ENCODE measurements at places on chromosomes 11 and 22. TPM values are rescaled to one million over a fixed set of nuclear protein-coding genes. Genes with fewer than 3 reads are reported as not detected.

The C11orf65 gene
- 0.61 TPM for total RNA-seq

The ELMOD1 gene
- total RNA-seq = 0.16 TPM

The SLC6A5 gene
- total RNA-seq = not detected

The KCNQ1 gene
- total RNA-seq = 9.2 TPM

The VSIG10L2 gene
- not detected for total RNA-seq

The ELF5 gene
- total RNA-seq = not detected

The RIMBP3B gene
- total RNA-seq = 0.09 TPM

The MPEG1 gene
- total RNA-seq = not detected

The NRGN gene
- total RNA-seq = 6.6 TPM

The RFPL2 gene
- 0.16 TPM for total RNA-seq

- DNase-seq = no peak
These were observed 216.3 kb upstream of the SYN3 start for GRCh38 chr22:33274214-33275072.

DNA sequence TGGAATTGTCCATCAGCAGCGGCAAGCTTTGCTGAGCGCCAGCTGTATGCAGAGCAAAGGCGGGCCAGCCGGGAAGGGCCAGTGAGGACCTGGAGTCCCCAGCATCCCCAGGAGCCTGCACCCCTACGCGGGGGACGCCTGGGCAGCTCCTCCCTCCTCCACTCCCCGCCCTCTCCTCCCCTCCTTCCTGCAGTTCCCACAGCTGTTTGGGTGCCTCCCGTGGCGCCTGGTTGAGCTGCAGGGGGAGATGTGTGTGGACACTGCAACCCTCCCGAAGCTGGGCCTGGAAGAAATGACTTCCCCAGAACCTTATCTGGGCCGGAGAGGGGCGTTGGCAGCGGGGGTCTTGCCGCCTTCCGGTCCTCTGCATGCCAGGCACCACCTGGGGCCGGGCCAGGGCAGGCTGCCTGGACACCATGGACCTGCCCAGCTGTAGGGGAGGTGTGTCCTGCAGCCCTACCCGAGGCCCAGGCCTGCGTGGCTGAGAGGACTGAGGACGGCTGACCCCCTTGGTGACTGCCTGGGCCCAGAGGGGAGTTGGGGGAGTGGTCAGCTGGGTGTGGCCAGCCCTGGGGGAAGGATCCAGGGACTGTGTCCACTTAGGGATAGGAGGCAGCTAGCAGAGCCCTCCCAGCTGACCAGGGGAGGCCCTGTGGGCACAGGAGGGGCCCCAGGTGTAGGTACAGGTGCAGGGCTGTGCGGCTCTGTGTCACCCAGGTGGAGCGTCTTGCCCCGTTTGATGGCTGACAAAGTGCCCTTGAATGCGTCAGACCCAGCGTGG, 16.8 kb upstream of the MUC6 start:
- no peak for DNase-seq

DNA sequence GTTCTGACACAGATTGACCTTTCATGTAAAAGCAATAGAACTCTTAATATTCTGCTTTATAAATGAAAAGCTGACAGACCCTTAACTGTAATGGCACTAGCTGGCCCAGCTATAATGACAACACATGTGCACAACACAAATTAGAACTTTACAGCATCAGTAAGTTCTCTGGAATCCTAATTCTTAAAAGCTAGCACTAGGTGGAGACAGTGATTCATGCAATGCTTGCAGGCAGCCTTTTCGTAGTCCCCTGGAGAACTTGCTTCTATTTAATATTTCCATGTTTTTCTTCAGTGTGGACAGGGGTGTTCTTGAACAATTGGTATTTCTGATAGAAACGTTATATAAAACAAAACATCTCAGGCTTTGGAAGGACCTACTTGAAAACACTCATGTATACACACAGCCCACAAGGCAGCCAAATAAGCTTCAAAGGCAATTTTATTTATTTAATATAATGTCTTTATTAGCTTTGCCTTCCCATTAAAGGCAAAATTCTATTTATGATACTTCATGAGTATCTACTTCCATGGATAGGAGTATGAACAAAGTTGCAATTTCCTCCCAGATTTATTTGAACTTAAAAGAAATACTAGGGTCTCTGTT, 374.3 kb upstream of the MPPED2 start:
- DNase-seq = no peak

- no peak for DNase-seq
These were observed 49.6 kb upstream of the NECTIN1 start for GRCh38 chr11:119778391-119779194.

GRCh38 chr11:122697636-122698167, 42.2 kb downstream of the UBASH3B start:
- DNase-seq = peak; percentile 70

DNA sequence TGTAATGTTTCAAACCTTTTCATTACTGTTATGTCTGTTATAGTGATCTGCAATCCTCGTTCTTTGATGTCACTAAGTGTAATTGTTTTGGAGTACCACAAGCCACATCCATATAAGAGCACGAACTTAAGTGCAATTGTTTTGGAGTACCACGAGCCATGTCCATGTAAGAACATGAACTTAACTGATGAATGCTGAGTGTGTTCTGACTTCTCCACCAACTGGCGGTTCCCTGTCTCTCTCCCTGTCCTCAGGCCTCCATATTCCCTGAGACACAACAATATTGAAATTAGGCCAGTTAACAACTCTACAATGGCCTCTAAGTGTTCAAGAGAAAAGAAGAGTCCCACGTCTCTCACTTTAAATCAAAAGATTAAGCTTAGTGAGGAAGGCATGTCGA, 23.5 kb downstream of the TESMIN start:
- DNase-seq = no peak

- DNase-seq = peak; percentile 64
These were observed 19.5 kb downstream of the PIK3IP1 start for GRCh38 chr22:31272522-31273446.

DNA sequence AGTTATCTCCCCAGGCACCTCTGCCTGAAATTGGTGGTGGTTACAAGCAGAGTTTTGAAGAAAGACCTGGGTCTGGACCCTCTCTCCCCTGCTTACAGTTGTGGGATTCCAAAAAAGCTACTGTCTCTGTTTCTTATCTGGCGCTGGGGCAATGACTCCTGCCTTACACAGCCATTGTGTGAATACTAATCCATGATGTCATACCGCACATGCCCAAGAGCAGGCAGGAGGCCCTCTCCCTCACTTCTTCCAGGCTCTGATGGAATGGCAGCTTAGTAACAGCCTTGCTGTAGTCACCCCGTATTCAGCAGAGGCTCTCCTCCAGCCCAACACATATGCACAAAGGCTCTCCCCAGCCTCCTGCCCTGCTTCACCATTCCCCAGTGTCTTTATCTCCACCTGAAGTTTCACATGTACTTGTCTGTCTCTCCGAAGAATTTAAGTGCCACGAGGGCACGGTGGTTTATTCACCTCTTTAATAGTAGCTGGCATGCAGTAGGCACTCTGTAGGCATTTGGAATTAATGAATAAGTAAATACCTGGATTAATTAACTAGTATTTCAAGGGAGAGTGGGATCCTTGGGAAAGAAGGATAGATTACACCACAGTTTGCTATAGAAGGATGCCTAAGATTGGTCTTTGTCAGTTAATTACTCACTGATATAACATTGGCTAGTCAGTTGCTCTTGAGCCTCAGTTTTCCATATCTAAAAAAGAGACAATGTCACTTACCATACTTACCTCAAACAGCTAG, 165.6 kb downstream of the ETS1 start:
- no peak for DNase-seq

GRCh38 chr11:92670308-92670890, 299.1 kb upstream of the MTNR1B start:
- DNase-seq = no peak

- DNase-seq = no peak
These were observed 52.6 kb upstream of the ADA2 start for GRCh38 chr22:17271711-17272451.

DNA sequence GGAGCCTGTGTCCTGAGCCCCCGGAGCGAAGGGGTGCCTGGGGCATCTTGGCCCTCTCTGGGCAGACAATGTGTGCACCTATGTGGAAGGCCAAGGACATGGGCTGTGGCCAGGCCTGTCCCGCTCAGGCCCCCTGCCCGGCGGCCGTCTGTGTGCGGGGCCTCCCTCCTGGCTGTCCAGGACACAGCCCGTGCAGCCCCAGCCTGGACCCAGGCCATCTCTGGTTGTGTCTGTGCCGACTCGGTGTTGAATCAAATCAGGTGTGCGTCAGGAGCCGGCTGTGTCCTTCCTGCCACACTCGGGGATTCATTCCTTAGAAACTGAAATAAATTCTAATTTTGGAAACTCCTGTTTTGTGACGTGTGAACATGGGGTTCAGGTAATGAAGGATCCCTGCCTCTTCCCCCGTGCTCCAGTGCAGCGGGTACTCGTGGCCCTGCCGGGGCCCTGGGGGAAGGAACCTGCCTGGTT, 1.5 kb upstream of the SELENOO start:
- no peak for DNase-seq

DNA sequence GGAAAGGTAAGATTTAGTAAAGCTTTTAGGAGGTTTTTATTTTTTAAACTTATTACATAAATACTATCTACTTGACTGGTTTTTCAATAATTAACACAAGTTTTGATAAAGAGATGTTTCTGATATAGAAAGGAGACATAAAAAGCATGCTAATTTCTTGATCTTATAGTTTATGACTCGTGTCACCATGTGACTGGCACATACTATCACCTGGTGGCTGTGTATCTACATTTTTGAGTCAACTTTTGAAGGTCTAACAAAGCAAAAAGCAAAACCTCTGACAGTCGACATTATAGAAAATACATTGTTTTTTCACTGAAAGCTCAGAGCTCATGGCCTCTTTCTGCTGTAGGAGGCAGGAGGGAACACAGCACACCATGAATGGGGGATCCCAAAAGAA, 810 bp downstream of the ACRV1 start:
- no peak for DNase-seq

DNA sequence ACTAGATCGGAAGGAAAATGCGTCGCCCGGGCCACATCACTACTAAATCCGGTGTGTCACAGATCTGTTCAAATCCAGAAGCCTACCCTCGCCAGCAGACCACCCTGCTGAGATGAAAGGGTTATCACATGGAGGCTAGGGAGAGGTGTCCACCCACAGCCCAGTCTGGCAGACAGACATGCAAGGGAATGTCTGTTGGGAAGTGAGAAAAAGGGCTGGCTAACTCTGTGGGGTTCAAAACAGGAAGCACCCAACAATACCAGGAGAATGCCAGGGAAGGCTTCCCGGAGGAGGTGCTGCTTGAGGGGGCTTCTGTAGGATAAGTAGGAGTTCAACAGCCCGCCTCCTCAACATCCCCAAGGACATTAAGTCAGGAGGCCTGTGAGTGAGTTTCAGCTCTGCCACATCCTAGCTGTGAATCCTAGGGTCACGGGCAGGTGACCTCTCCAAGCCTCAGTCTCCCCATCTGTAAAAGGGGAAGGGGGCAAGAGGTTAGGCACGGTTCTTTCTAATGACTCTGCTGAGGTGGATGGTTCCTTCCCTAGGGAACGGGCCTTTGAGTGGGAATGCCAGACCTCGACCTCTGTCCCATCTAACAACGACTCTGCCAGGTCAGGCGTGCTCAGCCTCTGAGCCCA, 1.1 kb downstream of the TPST2 start:
- no peak for DNase-seq

DNA sequence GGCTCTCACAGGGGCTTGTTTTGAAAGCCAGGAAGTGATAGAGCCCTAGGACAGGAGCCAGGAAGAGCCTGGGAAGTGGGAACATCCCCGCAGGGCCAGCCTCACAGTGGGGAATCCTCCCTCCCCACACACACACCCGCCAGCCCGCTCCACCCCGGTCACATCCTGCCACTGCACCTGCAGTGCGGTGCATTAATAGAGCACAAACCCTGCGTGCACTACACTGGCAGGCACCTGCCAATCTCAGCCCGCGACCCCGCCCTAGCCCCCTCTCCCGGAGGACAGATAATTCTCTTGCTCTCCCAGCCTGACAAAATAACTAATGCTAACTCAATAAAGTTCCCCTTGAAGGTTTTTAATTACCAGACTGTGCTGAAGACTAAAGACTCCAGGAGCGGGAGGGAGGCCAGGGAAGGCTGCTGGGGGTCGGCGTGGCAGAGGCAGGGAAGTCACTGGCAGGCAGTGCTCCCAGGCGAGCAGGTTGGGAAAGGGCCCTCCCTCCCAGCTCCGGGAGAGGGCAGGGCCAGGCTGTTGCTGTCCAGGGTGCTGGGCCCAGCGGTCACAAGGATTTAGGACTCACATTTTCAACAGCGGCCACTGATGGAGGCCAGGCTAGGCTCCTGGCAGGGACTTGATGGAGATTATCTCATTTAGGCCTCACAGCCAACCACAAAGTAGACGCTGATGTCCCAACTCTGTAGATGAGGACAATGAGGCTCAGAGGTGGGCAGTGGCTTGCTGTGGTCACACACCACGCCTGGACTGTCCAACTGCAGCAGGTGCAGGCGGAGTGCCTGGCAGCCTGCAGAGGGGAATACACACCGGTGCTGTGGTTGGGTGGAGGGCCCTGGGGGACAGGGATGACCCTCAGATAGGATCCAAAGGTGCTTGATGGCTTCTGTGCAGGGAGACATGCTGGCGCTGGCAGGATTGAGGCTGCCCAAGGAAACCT, 23.9 kb upstream of the TCF20 start:
- DNase-seq = no peak

GRCh38 chr22:29470159-29470855, 9.7 kb upstream of the NEFH start:
- DNase-seq = peak; percentile 80

DNA sequence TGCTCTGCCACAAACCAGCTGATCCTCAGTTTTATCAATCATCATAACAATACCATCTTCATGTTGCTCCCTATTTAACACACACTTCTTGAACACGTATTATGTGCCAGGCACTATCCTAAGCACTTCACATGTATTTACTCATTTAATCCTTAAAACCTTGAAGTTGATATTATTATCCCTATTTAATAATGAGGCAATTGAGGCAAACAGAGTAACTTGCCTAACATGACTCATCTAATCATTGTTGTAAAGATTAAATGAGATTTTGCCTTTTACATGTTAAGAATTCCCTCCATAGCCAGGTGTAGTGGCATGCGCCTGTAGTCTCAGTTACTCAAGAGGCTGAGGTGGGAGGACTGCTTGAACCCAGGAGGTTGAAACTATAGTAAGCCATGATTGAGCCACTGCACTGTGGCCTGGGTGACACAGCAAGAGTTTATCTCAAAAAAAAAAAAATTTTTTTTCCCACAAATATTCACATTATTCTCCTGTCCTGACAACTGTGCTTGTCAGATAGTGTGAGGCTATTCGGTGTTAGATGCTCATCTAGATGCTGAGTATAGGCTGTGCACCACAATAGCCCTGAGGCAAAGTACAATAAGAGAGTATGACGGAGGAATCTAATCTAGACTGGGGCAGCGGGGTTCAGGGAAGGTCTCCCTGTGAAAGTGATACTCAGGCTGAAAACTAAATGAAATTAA, 13.4 kb downstream of the CKAP5 start:
- no peak for DNase-seq

DNA sequence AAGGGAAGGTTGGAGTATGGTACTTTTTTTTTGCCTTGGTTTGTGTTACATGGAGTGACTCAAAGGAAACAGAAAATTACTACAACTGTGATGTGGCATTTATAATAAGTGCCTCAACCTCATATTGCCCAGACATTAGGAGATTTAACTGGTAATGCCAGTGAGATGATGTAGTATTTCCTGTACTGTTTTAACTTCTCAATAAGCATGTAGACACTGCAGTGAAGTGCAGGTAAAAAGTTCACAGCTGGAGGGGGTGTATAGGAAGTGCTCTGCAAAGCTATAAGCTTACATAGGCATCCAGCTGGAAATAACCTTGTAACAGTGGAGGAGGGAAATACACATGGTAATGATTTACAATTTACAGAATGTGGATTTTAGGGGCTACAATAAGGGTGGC, 138.2 kb upstream of the MTMR2 start:
- DNase-seq = peak; percentile 55
